ENCODE measurements at places on chromosomes 5 and 9.

GRCh38 chr9:97761056-97761598 lies 64.0 kb upstream of the XPA start:
- DNase-seq = no peak

DNA sequence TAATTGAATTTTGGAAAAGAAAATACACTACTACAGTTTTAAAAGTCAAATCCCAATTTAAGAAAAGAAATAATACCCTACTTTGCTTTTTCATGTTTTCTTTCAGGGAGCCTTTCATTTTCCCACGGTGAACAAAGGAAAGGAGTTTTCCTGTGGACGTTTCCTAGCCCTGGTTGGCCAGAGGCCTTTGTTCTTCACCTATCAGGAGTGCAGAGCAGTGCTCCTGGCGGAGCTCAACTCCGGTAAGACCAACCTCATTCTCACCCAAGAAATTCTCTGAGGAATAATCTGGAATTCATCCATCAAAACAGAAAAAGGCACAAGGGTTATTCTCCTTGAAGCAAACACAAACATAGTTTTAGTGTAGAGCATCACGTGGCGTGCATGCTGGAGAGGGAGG lies 248.9 kb downstream of the ADGRV1 start:
- DNase-seq = no peak

GRCh38 chr9:137247916-137248175 lies 3.2 kb upstream of the STPG3 start:
- no peak for DNase-seq

DNA sequence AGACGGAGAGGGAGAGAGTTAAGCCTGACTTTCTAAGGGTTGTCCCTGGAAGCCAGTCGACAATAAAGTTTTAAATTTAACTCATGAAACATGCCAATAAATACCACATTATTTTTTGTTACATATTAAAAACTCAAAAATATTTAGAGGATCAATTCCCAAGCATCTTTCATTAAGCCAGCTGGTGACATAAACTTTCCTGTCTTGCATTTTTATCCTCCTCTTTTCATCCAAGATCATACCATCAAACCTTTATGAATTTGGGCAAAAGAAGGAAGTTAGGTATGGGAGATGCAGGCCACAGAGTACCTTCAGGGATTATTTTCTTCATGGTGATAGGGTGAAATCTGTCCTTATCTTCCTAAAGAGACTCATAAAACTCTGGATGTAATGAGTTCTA lies 178.3 kb upstream of the FBXL17 start:
- no peak for DNase-seq

- no peak for DNase-seq
Observed at GRCh38 chr5:84298628-84299027, 86.1 kb downstream of the EDIL3 start.

DNA sequence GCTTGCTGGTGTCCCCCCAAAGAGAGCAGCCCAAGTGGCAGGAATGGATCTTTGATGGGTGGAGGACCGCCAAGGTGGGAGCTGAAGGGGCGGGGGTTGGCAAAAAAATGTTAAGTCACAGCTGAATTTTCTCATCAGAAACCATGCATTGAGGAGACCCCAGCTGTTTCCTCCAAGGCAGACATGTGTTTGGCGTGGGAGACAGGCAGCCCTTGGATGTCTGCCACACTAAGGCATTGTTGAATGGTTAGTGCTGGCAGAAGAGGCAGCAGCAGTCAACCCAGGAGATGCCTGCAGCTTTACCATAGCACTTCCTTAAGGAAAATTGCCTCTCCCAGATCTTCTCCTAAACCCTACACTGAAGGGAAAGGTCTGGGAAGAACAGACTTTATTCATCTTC lies 394.9 kb upstream of the CD180 start:
- DNase-seq = no peak
